Activated T-helper 17 cell treated with anti-CD3 and anti-CD28 coated beads, Interleukin-2, amount 50 U/mL, for 72 hours (primary cell): ENCODE measurements at places on chromosomes 5 and 9.
A peak's percentile ranks its signal among the peaks of the same experiment; 100 is the strongest.

DNA sequence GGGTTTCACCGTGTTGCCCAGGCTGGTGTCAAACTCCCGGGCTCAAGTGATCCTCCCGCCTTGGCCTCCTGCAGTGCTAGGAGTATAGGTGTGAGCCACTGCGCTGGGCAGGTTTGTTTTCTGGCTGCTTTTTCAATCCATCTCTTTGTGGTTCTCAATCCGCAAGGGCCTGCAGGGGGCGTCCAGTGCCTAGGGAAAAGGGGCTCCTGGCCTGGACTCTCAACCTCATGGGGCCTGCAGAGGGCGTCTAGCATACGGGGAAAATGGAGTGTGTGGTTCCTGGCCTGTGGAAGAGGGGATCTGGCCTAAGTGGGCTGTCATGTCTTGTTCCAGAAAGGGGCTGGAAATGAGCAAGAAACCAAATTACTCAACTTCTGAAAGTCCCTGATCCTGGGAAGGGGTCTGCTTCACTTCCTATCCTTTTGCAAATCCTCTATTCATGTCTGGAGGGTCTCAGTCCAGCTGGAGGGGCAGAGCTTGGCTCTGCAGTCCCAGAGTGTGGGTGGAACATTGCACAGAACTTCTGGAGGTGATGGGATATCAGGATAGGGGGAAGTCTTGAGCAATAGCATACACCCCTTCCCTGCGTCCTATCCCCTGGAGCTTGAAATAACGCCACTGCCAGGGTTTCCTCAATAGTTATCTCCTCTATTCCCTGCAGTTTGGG lies 12.7 kb upstream of the CCL27 start:
- peak; percentile 57 for ATAC-seq

DNA sequence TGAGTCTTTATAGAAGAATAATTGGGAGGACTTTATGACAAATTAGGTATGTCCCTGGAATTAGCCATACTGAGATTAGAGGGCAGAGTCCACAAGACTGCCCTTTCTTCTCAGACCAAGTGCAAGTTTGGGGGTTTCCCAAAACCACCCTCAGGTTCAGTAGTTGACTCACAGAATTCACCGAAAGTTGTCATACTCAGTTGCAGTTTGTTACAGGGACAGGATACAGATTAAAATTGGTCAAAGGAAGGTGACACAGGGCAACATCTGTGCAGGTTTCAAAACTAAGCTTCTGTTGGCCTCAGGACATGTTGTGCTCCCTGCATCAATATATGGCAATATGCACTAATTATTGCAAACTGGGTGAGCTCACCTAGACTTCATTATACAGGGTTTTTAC lies 3.8 kb downstream of the RANBP17 start:
- ATAC-seq, result peak; percentile 29

- ATAC-seq, result no peak
Observed at GRCh38 chr9:123695386-123695785, 234.5 kb downstream of the DENND1A start.

GRCh38 chr5:124162767-124163532 lies 583.5 kb downstream of the ZNF608 start:
- no peak for ATAC-seq

GRCh38 chr9:89701221-89701798 lies 96.5 kb downstream of the GADD45G start:
- peak; percentile 98 for ATAC-seq
